Hypothalamus (tissue), 51 donors: ENCODE measurements at places on chromosomes 7 and 10.

GRCh38 chr7:30731581-30731980 is 20.4 kb upstream of the INMT start:
- no peak for DNase-seq

GRCh38 chr10:102347236-102347828 is 48.2 kb upstream of the NFKB2 start:
- no peak for DNase-seq

DNA sequence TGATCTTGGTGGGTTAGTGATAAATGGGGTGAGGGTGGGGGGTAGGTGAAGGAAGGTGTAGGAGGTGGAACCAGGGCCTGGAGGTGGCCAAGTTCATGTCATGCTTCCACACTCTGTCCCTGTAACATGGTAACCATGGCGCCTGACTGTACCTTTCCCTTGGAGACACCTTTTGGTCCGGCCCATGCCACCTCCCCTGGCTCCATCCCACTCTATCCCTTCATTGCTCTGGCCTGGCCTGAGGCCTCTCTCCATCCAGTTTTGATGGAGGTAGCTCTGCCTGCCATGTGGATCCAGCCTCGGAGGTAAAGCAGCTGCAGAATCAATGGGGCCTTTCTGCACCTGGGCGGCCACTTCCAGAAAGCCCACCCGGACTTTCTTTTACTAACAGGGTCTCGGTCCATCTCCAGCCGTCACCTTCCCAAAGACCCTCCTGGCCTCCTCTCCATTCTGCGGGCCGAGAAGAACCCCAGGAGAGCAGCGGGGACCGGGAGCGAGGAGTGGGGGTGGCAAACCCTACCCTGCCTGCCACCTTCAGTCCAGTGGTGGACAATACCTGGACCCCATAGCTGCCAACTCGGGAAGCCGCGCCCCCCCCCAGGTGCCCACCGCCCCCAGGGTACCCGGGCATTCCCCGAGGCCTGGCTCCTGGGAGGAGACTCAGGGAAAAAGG is 504 bp upstream of the TRRAP start:
- no peak for DNase-seq

GRCh38 chr7:129258649-129259389 is 34.0 kb downstream of the AHCYL2 start:
- DNase-seq: no peak

GRCh38 chr10:66550351-66550750 is 375.5 kb upstream of the LRRTM3 start:
- no peak for DNase-seq
